ENCODE measurements at places on chromosomes 12 and 14. TPM values are rescaled to one million over a fixed set of nuclear protein-coding genes. Genes with fewer than 3 reads are reported as not detected.

Gene SYCP3
- total RNA-seq = 0.44 TPM

Gene PTGR2
- 1.2 TPM for total RNA-seq

Gene CSRP2
- 0.36 TPM for total RNA-seq

Gene SLC39A5
- total RNA-seq = 1.4 TPM

Gene ANKS1B
- total RNA-seq = 2.8 TPM

Gene ESPL1
- total RNA-seq = 61.2 TPM

Gene KRT77
- not detected for total RNA-seq
